ENCODE measurements at places on chromosomes 7 and 10.

DNA sequence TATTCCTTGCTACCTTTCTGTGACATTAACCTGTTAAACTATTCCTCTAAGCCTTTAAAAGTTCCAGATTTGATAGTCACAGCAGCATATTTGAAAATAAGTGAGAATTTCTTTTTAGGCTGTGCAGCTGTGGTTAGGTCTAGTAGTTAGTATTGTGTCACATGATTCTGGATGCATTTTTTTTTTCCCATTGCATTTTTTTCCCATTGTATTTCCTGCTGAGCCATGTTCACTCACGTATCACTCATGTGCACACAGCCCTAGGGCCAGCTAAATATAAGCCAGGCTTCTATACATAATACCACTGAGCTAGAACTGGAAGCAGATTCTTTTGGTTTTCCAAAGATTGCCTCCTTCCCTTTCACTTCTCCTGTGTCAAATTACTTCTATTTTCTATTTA lies 37.4 kb downstream of the DNAJC9 start:
- no peak for DNase-seq

DNA sequence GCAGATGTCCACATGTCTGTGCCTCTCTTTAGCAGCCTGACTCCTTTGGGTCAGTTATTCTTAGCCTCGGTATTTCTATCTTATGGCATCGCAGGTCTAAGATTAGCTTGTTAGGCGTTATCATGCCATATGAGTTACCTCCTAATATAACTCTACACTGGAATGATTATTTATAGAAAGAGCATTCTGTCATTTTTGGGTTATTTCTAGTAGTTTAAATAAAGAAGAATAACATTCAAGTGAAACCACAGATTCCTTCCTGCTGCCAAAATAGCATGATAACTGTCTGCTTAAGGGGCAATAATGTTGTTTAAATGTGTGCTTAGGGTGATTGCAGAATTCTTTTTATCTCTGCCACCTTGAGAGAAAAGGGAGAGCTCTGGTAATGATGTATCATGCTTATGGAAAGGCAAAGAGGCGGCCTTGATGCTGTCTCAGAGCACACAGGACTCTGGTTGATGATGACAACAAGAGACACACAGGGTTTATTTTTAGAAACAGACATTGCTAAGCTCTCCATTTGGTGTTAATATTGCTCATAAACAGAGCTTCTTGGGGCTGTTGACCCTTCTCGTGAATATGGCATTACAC lies 10.4 kb downstream of the HDAC9 start:
- no peak for DNase-seq

DNA sequence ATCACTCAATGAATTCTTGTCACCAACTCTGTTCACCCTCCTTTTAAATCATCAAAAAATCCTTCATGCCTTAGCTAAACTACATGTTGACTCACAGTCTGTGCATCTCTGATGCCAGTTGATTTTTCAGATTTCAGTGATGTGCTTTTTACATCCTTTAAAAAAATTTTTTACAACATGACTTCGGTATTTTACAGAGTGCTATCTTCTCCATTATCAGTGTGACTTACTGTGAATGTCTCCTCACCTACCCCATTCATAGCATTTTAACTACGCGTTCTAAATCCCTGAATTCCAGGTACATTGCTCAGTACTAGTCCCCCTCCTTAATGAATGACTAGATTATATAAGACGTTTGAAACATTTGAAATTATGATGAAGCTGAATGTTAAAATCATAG lies 98.7 kb downstream of the DNAH11 start:
- no peak for DNase-seq

GRCh38 chr10:91496016-91496415 lies 85.9 kb downstream of the HECTD2 start:
- no peak for DNase-seq

DNA sequence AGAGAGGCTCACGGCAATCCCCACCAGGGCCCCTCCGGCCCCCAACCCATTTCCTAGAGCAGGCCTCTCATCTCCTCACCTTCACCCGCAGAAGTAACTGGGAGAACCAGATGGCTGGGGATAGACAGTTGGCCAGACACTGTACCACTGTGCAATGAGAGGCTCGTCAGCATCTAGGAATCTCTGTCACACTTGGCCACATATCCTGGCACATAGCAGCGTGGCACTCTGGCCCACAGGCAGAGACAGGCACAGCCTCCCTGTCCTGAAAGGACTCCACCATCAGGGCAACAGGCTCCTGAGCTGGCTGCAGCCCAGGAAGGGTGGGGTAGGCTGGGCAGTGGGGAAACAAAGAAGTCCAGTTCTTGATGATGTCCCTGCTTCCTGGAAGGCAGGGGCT lies 45.8 kb downstream of the C10orf143 start:
- DNase-seq: no peak

DNA sequence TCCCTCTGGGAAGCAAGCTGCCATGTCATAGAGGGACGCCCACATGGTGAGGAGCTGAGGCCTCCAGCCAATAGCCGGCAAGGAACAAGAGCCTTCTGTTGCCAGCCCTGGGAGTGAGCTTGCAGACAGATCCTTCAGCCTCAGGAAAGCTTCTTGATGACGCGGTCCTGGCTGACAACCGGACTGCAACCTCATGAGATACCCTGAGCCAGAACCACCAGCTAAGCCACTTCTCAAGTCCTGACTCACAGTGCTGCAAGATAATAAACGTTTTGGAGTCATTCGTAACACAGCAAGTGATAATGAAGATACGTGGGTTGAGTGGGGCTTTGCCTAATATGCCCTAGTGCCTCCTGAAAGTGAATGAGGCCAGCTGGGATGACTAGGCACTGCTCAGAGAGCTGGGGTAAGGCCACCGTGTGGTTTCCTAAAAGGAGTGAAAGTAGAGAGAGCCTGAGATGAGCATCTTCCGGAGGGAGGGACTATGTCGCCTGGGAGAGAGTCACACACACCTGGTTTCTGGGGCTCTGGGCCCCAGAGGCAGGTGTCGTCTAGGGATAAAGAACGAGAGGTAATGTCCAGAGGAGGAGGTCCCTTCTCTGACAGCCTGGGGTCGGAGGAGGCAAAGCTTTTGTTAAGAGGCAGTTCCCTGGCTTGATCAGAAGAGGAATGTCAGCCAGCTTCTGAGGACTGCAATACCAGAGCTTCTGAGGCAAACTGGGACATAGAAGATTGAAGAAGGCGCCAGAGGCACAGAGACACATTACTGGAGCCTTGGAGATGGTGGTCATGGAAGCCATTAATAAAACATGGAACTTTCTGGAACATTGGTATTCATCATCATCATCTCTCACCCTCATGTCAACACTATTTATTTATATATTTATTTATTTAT lies 53.6 kb downstream of the PYROXD2 start:
- no peak for DNase-seq

GRCh38 chr7:34177476-34177875 lies 272.1 kb downstream of the BMPER start:
- DNase-seq: no peak

DNA sequence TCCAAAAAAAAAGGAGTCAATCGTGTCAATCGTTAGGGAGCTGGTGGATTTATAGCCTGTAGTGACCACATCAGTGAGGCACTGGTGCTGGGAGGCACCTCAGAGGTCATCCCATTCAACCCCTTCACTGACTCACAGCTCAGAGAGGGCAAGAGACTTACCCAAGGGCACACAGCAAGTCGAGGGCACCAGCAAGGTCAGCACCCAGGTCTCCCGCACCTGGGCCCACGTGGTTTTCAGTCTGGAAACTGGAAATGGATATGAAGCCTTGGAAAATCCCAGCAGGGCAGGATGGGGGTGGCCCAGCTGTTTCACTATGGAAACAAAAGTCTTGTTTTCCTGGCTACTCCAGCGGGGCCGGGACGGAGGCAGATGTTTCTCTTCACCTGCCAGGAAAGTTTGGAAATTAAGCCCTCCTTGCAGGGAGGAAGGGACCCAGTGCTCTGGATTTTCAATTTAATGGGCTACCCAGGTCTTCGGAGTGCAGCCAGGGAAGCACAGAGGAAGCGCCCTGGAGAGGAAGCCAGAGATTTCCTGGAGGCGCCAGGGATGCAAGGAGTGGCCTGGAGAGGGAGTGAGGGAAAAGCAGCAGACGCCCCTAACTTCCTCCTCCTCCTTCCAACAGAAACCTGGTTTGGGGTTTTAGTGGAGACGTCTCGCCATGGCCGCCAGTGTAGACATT lies 157.2 kb upstream of the TNRC18 start:
- no peak for DNase-seq

DNA sequence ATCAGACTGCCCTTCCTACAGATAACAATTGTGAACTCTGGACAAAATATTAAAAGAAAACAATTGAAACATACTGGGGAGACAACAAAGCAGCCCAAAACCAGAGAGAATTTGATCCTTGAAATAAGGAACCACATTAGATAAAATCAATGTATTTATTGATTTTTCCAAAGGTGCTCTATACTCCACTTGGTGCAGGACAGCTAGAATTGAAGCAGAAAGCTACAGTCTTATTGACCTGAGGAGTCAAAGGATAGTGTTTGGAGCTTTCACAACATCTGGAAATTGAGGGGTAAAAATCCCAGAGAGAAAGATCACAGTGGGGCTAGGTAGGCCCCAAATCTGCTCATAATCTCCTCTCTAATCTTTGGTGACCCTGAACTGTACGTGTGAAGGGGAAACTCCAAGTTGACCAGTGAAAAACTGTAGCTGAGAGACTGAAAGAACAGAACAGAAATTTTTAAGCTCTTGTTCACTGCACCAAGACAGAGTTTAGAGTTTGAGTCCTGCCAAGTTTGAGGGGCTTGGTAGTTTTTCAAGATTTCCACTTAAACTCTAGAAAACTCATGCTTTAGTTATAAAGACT lies 70.2 kb downstream of the SAMD9 start:
- no peak for DNase-seq

DNA sequence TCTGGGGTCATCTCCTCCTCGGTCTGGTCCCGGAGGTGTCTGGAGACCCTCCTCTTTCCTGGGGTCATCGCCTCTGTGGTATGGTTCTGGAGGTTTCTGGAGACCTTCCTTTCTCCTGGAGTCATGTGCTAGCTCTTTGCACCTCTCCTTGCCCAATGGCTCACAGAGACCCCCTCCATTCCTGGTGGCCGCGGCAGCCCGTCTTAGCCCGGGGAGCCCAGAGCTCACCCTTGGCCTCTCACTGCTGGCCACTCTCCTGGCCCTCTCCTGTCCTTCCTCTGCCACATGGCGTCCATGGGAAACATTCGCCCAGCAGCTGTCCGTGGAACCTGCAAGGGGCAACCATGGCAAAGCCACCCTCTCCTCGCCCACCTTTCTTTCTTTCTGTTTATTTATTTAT lies 20.2 kb upstream of the FOXL3 start:
- no peak for DNase-seq

DNA sequence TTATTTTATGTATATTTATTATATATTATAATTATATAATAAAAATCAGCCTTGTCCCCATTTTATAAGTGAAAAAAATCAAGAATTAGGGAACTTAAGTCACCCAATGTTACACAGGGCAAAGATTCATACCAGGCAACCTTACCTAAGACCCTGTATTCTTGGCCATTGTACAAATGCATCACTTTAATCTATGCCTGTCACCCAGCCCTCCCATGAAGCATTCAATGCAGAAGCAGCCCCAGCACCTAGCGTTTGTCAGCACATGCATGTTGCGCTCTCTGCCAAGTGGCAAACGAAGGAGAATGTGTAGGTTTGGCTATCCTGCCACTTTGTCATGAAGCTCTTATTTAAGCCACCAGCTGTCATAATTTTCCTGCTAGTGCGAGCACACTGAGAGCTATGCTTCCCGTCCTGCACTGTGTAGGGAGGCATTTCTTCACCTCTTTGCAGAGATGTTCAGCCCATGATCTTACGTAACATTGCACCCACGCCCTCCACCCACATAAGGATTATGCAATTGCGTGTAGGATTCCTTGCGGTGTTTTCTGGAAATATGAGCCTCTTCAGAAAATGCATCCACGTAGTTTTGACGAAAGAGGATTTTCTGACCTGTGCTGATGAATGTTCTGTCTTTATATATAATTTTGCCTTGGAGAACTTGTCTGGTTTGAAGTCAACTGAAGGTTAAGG lies 7.7 kb upstream of the COBL start:
- DNase-seq: no peak

DNA sequence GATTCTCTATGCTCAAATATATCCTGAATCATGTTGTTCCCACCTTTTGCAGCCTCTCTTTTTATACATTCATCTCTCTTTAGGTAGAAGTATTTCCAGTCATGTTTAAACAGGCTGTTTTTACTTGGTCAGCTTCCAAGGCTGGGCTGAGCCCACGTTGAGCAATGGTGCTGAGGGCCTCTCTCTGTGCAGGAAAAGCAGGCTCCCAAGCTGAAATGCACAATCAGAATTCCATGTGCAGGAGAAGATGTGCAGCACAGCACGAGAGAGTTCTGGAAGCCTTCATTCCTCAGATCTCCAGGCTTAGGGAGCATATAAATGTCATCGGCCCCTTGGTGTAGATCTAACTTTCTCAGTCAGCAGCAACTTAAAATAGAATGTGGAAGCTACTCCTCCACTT lies 588.5 kb downstream of the TNS3 start:
- no peak for DNase-seq

DNA sequence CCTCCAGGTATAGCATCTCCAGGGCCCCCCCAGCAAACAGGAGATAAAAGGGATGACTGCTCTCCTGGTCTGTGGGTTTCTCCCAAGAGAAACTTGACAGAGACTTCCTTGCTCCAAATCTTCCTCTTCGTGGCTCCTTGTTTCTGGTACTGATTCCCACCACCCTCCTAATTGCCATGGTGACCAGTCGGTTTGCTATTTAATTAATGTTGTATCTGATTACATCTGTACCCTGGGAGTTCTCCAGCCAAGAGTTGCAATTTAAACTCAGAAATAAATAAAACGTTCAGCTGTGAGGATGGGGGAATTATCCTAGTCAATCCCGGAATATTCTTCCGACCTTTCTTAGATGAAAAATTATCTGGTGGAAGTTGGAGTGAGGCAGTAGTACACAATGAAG lies 264.7 kb downstream of the PAXIP1 start:
- no peak for DNase-seq

- no peak for DNase-seq
These were observed 83.4 kb downstream of the MDFIC start for GRCh38 chr7:115005251-115005650.

DNA sequence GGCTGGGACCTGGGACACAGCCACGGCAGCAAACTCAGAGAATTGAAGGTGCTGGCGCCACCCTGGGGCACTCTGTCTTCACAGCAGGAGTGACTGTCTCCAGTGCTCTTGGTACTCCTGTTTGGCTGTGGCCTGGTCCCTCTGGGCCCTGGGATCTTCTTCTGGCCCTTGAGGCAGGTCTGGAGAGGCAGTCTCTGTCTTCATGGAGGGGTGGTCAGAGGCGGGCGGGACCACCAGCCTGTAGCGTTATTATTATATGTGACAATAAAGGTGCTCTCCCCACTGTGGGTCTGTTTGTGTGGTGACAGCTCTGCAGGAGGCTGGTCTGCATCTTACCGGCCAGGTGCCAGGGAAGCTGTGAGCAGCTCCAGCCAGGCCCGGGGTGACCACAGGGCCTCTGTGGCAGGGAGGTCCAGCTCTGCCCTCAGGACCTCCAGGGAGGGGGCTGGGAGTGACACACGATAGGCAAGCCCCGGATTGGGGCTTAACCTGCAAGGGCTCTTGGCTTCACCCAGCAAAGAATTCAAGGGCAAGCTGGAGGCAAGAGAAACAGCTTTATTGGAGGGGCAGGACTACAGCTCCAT lies 70.3 kb downstream of the MYL10 start:
- no peak for DNase-seq

Data from stimulated activated CD8-positive, alpha-beta memory T cell treated with anti-CD3 and anti-CD28 coated beads, Interleukin-4, amount 100 ng/mL, for 1 hour (primary cell).